Stimulated activated CD8-positive, alpha-beta memory T cell treated with anti-CD3 and anti-CD28 coated beads, Interleukin-2, amount 100 ng/mL, for 48 hours (primary cell): ENCODE measurements at places on chromosomes 12 and 14.

DNA sequence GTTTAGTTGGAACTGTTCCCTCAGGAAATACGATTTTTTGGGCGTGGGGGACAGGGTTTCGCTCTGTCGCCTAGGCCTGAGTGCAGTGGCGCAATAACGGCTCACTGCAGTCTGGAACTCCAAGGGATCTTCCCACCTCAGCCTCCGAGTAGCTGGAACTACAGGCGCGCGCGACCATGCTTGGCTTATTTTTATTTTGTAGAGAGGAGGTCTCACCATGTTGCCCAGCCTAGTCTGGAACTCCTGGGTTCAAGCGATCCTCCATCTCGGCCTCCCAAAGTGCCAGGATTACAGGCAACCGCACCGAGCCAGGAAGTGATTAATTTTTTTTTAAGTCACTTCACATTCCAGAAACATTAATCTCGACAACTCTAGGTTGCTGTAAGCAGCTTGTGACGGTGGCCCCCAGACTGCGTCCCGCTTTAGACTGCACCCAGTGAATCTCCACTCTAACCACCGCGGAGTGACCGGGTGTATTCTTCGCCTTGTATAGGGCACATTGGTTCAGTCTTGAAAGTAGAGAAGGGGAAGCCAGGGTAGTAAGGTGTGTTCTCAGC is 830 bp upstream of the MIS18BP1 start:
- DNase-seq: no peak

DNA sequence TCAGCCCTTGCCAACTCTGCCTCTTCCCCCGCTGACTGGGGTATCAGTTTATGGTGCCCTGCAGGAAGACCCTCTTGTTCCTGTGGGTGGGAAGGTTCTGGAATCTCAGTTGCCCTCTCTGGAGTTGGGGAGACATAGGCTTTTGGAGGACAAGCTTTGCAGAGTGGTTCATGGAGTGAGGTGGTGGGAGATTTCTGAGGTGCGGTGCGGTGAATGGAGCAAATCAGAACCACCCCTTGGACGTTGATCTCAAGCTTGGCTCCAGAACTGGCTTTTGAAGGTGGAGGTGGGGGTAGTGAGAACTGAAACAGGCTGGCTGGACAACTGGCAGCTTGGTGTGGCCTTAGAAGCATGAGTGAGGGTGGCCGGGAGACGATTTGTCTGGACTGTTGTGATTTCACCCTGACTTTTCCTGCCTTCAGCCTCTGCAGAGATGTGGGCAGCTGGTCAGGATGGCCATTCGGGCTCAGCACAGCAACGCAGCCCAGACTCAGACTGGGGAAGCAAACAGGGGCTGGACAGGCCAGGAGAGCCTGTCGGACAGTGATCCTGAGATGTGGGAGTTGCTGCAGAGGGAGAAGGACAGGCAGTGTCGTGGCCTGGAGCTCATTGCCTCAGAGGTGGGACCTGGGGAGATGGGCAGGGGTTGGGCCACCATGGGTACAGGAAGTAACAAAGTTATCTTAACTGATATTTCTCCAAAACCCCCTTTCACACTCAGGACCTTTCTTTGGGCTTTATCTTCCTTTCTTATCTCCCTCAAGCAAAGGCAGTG is 1.1 kb downstream of the SHMT2 start:
- no peak for DNase-seq

DNA sequence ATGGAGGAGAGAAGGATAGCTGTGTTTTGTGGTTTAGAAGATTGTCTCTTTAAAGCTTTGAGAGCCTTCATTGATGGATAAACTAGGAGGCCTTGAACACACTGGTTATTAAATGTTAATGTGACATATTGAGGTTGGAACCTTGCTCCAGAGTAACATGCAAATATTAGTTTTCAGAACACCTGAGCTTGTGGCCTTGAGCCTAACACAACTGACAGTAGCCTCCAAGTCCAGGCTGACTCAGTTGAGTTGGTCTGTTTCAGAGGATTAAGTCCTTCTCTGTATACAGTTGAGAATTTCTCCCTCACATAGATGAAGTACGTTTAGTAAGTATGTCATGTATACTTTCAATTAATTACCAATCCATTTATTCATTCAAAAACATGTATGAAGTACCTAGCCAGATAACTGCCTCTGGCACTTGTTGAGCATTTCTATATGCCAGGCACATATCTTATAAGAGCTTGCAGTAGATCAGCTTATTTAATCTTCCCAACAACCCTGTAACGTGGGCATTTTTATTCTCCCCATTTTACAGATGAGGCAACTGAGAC is 63.5 kb downstream of the ELK3 start:
- DNase-seq: no peak

DNA sequence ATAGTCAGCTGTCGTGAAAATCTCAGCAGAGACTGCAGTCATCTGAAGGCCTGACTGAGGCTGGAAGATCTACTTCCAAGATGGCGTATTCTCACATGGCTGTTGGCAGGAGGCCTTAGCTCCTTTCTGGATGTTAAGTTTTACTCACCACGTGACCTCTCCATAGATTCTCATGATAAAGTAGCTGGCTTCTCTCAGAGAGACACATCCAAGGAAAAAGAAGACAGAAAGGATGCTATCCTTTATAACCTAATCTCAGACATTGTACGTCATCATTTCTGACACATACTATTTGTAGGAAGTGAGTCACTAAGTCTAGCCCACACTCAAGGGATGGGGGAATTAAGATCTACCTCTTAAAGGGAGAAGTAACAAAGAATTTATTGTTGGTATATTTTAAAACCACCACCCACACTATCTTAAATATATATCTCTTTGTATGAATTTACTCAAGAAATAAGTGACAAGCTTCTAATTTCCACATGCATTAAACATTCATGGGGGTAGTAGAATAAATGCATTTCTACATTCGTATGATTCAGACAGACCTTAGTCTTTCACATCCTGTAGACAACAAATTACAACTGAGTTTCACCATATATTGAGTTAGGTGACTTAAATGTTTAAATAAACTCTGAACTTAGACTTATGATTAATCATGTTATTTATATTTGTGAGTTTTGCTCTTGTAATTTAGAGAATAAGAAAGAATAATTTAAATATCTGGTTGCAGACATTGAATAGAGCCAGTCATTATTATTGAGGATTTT is 411.0 kb downstream of the LRIG3 start:
- no peak for DNase-seq

DNA sequence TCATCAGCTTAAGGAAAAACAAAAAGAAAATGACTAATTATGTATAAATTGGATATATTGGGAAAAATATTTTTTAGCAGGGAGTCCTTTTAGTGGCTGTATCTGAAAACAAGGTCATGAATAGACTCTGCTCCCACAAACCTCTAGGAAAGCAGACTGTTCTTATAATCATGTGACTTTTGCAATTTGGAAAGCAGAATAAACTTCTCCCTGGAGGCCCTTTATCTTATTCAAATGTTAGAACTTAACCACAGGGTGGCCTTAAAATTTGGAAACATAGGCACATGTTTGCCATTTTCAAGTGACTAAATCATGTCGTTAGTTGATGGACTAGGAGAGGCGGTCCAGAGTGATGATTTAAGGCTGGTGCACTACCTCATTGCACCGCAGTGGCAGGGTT is 196.6 kb upstream of the KRR1 start:
- DNase-seq: no peak

DNA sequence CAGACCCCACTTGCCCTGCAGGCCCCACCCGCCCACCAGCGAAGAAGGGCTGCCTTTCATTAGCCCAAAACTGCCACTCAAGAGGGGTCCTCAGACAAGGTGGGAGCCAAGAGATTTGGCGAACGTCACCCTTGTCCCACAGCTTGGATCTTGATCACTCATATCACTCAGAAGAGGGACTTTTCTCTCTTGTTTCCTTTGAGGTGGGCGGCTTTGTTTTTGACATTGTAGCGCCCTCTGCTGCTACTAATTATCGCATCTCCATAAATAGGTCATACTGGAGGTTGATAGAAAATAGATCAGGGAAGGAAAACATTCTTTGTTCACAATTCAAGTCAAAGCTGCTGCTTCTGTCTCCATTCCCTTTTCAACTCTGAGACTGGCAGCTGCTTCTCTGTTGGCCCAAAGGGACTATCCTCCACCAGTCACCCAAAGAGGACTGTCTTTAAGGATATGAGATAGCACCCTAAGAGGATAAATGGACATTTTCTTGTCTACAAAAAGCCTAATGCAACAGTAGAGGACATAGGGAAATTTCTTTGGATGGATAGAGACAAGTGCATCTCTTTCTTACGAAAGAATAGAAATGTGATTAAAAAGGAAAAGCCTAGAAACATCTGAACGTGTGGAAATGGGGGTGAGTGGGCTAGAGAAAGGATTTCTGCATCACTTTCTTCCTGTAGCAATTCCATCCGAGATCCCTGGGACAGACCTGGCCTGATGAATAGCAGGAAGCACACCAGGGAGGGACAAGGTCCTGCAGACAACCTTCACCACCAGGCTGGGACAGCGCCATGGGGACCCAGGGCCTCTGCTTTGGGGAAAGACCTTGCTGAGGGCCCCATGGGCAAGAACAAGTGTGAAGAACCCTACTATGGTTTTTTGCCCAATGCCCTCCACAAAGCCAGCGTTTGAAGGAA is 115.8 kb downstream of the DAD1 start:
- DNase-seq: no peak
